Neural progenitor cell (in vitro differentiated cells): ENCODE measurements at places on chromosomes 13 and 19. TPM values are rescaled to one million over a fixed set of nuclear protein-coding genes. Genes with fewer than 3 reads are reported as not detected.

DNA sequence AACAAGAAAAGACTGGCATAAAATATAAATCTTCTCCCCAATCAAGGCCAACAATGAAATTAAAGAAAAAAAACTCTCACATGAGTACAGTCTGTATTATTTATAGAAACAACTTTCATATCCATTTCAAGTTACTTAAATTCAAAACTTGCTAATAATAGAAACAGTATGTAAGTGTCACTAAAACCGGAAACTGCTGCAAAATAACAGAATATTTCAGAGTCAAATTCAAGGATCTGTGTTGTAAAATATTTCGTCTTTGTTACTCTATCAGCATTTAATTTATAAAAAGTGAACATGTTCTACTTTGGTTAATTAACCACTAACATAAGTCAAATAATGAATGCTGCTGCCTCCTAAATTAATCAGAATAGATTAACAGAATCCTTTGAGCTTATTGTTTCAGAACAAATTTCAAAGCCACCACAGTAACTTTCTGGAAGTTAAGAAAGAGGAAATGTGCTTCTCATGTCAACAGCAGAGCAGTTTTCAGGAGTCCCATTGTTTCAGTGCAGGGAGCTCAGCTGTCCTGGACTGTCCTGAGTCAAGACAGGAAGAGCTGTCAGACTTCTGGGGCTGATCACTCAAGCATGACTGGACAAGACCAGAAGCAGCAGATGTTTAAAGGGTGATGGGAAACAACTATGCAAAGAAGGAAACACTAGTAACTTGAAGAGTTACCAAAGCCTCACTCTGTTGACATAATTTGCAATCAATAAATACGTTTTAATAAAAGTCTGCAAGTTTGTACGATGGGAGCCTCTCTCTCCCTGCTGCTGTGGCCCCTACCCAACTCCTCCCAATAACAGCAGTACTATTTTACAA lies 76.9 kb downstream of the FOXO1 start:
- peak; percentile 38 for DNase-seq
- no peaks in the 10 kb centered on the region for H3K36me3 ChIP-seq
- H3K4me1 ChIP-seq, result peaks cover 18% of the 10 kb centered on the region
- H3K27ac ChIP-seq, result no peak overlapping the region
- H3K4me3 ChIP-seq, result no peak overlapping the region

DNA sequence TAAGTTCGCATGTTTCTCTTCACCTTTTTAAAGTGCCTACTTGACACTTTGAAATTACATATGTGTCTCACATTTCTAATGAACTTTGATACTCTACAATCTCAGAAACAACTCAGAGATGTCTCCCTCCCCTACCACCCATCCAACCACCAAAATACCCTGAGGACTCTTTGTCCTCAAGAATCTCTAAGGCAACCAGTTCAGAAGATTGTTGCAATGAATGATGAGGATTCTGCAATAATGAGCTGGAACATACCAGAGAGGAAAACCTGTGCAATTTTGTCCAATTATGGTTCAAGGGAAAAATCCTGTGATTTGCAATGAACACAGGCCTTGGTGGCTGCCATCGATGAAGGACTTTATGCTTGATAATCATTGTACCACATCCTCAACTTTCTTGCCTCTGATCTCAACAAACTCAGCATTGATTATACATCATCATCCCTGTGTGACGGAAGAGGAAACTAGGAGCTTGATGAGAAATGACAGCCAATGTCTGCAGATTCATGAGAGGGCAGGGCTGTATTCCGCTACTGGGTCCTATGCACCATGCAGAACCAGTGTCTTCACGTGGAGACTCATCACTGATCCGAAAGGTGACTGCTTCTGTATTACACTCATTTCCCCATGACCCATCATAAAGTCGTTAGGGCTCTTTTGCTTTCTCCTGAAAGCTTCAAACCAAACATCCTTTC lies 1.1 kb downstream of the FPR1 start:
- H3K4me3 ChIP-seq, result no peak overlapping the region
- no peak for DNase-seq
- no peaks in the 10 kb centered on the region for H3K4me1 ChIP-seq

GRCh38 chr19:50357178-50358100 lies 8.0 kb downstream of the NAPSA start:
- H3K4me3 ChIP-seq, result no peak overlapping the region
- H3K36me3 ChIP-seq, result no peaks in the 10 kb centered on the region
- H3K4me1 ChIP-seq, result peaks cover 3% of the 10 kb centered on the region
- H3K27ac ChIP-seq, result no peak overlapping the region

- H3K27ac ChIP-seq, result no peak overlapping the region
- no peaks in the 10 kb centered on the region for H3K36me3 ChIP-seq
- DNase-seq, result no peak
- H3K4me1 ChIP-seq, result no peaks in the 10 kb centered on the region
- no peak overlapping the region for H3K4me3 ChIP-seq
Observed at GRCh38 chr19:16024266-16025107, 51.8 kb upstream of the TPM4 start.

GRCh38 chr19:41311072-41311471 lies 1.1 kb downstream of the CCDC97 start:
- H3K27ac ChIP-seq, result no peak overlapping the region
- peaks cover 10% of the 10 kb centered on the region for H3K4me1 ChIP-seq
- H3K36me3 ChIP-seq, result no peaks in the 10 kb centered on the region
- no peak for DNase-seq
- peak overlapping the region; percentile 94 for H3K4me3 ChIP-seq

GRCh38 chr19:45901432-45901911 lies 941 bp downstream of the MYPOP start:
- peaks cover 26% of the 10 kb centered on the region for H3K27me3 ChIP-seq
- peak; percentile 62 for DNase-seq
- H3K4me3 ChIP-seq, result peak overlapping the region; percentile 68
- H3K36me3 ChIP-seq, result no peaks in the 10 kb centered on the region
- H3K27ac ChIP-seq, result no peak overlapping the region

GRCh38 chr13:80141123-80141849 lies 199.6 kb downstream of the SPRY2 start:
- H3K4me1 ChIP-seq, result peaks cover 6% of the 10 kb centered on the region
- H3K36me3 ChIP-seq, result no peaks in the 10 kb centered on the region
- no peak overlapping the region for H3K27ac ChIP-seq
- no peak overlapping the region for H3K4me3 ChIP-seq
- DNase-seq, result peak; percentile 13
- no peaks in the 10 kb centered on the region for H3K27me3 ChIP-seq

DNA sequence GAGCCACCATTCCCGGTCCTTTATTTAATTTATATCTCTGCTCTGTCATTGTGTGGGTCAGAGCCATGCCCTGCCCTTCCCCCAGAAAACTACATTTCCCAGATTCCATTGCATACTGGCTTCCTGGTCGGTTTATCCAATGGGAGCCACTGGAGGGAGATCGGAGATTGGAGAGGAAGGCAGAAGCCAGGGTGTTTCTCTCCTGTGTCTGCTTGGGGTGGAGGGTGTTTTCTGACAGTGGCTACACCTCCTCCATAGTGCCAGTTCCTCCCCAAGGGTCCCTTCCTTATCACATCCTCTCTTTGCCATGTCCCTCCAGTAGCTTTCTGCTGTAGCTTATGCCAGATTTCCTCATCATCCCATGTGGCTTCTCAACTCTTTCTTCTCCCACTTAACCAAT lies 19.0 kb downstream of the OLFM2 start:
- H3K36me3 ChIP-seq, result no peaks in the 10 kb centered on the region
- H3K27me3 ChIP-seq, result peaks cover 23% of the 10 kb centered on the region
- DNase-seq, result peak; percentile 71
- H3K4me3 ChIP-seq, result no peak overlapping the region
- H3K4me1 ChIP-seq, result peaks cover 6% of the 10 kb centered on the region

TUBA3C gene
- not detected in 2 replicates for total RNA-seq

SOHLH2 gene
- total RNA-seq, result 1.1 and 1.4 TPM in 2 replicates

C5AR2 gene
- total RNA-seq, result not detected in 2 replicates

TNPO2 gene
- 58.1 and 87.4 TPM in 2 replicates for total RNA-seq

ABHD8 gene
- 4.6 and 13.3 TPM in 2 replicates for total RNA-seq

NECTIN2 gene
- 54.2 and 210 TPM in 2 replicates for total RNA-seq

LEUTX gene
- not detected in 2 replicates for total RNA-seq
